ENCODE measurements at places on chromosomes 16 and 17. TPM values are rescaled to one million over a fixed set of nuclear protein-coding genes. Genes with fewer than 3 reads are reported as not detected.

CCL23 gene
- not detected for total RNA-seq

RNF227 gene
- total RNA-seq: 4.2 TPM

CHD9NB gene
- total RNA-seq: 0.26 TPM

KRTAP3-2 gene
- not detected for total RNA-seq

RTN4RL1 gene
- 0.18 TPM for total RNA-seq

CX3CL1 gene
- total RNA-seq: not detected

DNASE1L2 gene
- 4.1 TPM for total RNA-seq

PRSS27 gene
- 0.70 TPM for total RNA-seq

NPIPB8 gene
- 1.0 TPM for total RNA-seq

SP6 gene
- 0.05 TPM for total RNA-seq

CBX2 gene
- total RNA-seq: 16.5 TPM

All from activated CD8-positive, alpha-beta T cell treated with anti-CD3 and anti-CD28 coated beads, Interleukin-2, amount 10 ng/mL, durations not matched to agents 7 days and 5 days (primary cell).